ENCODE measurements at places on chromosomes 3 and 15.

DNA sequence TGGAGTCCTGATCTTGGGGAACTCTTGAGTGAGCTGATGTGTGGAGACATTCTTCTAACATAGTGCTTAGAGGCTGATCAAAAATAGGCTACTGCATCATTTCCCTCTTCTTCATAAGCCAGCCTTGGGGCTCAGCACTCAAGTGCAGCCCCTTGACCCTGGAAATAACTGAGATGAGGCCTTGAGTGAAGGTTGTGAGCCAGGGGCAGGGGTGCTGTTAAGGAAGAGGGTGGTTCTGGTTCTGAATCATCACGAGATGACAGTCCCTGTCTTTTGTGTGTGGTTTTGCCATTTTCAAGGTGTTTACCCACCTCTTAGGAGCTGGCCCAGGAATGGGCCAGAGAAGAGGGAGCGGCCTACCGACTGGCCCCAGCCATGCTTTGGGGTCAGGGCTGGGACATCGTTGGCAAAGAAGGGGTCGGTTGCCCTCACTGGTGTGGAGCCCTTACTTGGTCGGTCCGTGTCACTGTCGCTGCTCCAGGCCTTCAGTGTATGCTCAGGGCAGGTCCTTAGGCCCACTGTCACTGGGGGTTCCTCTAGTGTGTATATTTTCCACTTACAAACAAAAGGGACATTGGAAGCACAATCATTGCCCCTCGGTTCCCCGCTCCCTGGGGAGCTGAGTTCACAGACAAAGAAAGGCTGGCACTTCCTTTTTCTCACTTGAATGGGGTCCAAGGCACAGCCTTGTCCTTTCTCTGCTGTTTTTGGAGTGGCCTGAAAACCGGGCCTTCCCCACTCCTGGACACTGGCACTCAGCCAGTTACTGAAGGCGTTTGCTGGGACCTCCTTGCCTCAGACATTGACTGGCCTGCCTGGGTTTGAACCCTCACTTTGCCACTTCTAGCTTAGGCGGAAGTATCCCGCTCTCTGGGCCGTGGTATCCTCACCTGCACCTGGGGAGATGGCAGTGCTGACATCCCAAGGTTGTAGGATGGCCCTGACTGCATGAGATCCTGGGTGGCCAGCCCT is 46.6 kb downstream of the SLC6A6 start:
- no peak for DNase-seq

DNA sequence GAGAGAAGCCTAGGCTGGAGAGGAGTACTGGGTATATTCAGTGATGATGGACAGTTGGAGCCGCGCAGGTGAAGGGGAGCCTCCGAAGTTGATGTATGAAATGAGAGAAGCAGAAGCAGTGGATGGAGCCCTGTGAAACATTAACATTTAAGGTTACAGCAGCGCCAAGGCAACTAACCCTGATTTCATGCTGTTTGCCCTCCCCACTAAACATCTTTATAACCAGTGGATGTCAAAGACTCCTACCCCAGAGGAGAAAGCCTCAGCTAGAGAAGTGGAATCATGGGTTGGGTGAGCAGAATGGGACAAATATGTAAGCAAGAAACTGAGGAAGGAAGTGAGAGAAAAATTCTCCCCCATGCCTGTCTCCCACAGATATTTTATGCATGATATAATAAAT is 92.0 kb upstream of the NMNAT3 start:
- DNase-seq, result no peak

- peak; percentile 80 for DNase-seq
These were observed 80.9 kb downstream of the TNIK start for GRCh38 chr3:171379281-171379680.

DNA sequence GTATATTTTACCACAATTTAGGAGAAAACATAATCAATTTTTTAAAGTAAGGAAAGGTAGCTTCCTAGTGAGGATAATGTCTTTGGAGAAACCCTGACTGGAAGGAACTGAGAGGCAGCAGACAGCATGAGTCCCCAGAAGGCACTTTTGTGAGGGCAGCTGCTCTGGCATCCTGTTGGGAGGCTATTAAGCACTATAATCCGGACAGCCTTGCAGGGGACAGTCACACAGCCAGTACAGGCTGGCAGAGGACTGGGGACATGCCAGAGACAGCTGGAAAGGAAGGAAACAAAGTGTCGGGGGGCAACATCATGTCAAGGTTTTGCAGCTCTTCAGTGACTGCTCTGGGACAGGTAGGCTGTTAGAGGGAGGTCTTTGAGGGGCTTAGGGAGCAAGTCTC is 15.7 kb downstream of the ACAN start:
- no peak for DNase-seq

GRCh38 chr3:3015185-3016089 is 94.7 kb downstream of the IL5RA start:
- no peak for DNase-seq

GRCh38 chr3:175020101-175020500 is 161.0 kb downstream of the NAALADL2 start:
- DNase-seq, result peak; percentile 35

GRCh38 chr15:80846031-80846815 is 67.1 kb downstream of the CEMIP start:
- peak; percentile 50 for DNase-seq

GRCh38 chr3:140160553-140160952 is 225.6 kb downstream of the CLSTN2 start:
- no peak for DNase-seq

- no peak for DNase-seq
These were observed 5.1 kb downstream of the DUOX1 start for GRCh38 chr15:45134682-45135604.

DNA sequence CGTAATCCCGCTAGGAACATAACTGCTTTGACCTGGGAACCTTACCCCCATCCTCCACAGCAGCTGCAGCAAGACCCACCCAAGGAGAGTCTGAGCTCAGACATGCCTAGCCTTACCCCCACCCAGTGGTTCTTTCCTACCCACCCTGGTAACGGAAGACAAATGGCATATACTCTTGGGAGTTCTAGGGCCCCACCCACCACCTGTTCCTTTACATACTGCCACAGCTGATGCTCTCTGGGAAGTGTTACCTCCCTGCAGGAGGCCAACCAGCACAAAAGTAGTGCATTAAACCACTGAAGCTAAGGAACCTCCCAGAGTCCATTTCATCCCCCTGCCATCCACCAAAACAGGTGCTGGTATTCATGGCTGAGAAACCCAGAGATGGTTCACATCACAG is 50.6 kb upstream of the AZI2 start:
- DNase-seq, result no peak

Measured in fibroblast of skin of right biceps (primary cell).